ENCODE measurements at places on chromosomes 11 and 22. TPM values are rescaled to one million over a fixed set of nuclear protein-coding genes. Genes with fewer than 3 reads are reported as not detected.

The RAB38 gene
- not detected for total RNA-seq

GRCh38 chr11:70525006-70525405 lies 126.7 kb downstream of the CTTN start:
- peak; percentile 72 for DNase-seq

The PHETA2 gene
- 2.2 TPM for total RNA-seq

DNA sequence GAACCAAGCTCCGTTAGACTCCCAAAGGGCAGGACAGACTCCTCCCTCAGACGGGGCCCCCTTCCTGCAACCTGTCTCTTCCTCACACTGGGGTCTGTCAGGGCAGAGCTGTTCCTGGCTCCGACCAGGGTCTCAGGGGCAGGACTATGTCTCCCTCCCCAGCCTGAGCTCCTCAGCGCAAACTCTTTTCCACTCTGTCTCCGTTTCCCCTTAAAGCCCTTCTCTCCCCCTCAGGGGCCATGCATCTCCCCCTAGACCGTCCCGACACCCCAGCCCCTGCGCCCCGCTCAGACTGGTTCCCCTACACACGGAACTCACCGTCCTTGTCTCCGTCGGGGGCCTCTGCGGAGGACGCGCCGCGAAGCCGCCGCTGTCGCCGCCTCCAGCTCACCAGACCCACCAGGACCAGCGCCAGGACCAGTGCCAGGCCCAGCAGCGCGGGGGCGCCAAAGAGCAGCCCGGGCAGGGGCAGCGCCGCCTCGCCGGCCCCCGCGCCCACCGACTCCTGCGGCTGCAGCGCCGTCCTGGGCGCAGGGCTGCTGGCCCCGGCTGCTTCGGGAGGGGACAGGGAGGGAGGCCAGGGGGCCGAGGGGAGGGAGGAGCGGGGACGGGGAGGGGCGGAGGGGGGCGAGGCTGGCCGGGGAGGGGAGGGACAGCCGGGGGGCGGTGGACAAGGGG lies 684 bp downstream of the TNFRSF13C start:
- no peak for DNase-seq

- no peak for DNase-seq
These were observed 5.7 kb upstream of the KIRREL3 start for GRCh38 chr11:127006311-127006710.
